PC-9 (cell line): ENCODE measurements at places on chromosomes 12 and 14. TPM values are rescaled to one million over a fixed set of nuclear protein-coding genes. Genes with fewer than 3 reads are reported as not detected.

GRCh38 chr14:98494582-98494981, 777.4 kb downstream of the BCL11B start:
- DNase-seq, result no peak

DNA sequence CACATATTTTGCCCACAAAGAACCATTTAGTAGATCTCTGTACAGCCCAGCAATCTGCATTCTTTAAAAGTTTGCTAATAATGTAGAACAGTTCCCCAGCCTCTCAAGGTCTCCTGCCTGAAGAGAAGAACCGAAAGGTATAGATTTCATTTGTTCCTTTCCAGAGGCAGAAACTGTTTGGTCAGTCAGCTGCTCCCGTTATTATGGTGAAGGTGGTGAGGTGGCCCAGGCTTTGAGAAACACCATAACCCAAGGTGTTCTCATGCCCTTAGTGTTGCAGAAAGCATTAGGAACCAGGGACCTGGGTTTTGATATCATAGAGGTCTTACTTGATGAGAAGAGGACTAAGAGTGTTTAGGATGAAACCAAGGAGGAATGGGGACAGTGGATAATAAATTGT, 65.3 kb downstream of the SUSD6 start:
- DNase-seq, result no peak

DNA sequence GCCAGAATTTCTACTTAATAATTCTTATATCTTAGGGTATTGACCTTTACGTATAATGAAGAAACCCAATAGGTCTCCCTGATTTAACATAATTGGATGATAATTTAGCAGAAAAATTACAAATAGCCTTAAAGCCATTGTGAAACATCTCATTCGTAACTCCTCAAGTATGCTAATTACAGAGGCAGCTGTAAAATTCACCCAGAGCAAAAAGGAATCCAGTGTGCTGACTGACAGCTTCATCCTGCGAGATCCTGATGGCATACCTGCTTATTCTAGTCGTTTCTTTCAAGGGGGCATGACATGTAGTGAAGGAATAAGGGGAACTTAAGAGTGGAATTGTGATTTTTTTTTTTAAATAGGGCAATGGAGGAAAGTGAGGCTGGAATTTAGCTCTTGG, 291.5 kb downstream of the FUT8 start:
- no peak for DNase-seq

RNASE3 gene
- not detected in 2 replicates for total RNA-seq

- DNase-seq, result no peak
These were observed 5.5 kb upstream of the OAS1 start for GRCh38 chr12:112901271-112901670.

DNA sequence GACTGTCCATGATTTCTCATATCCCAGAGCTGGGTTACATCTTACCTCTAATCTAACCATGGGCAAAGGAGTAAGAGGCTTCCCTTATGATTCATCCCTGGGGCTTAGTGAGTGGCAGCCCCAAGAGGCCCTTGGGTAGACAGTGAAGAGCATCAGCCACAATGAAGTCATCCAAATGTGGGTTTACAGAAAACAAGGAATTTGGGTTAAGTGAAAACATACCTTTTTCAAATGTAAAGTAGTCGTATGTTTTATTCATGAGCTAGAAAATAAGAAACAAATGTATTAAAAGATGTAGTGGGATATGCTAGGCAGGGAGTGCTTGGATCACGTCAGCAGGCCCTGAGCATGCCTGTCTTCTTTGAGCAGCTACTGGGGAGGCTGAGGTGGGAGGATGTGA, 54.0 kb upstream of the ELK3 start:
- no peak for DNase-seq

DNA sequence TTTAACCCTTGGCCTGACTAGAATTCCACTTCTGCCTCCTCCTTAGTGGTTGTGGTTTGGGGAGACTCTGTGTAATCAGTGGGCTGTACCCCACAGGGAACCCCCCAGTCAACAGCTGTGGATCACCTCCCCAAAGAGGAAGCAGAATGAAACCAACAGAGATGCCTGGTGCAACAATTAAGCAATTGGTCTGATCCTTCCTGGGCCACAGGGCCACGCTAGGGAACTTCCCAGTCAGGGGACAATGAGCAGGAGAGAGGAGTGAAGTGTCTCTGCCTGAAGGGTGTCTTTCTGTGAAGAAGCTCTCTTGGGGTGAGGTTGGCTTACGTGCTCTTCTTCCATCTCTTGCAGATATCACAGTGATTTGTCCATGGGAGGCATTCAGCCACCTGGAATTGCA, 8.2 kb downstream of the PDE6H start:
- DNase-seq, result no peak

- DNase-seq, result no peak
These were observed 183.6 kb upstream of the PZP start for GRCh38 chr12:9391815-9392214.
